ENCODE measurements at places on chromosomes 2 and 18. TPM values are rescaled to one million over a fixed set of nuclear protein-coding genes. Genes with fewer than 3 reads are reported as not detected.

DNA sequence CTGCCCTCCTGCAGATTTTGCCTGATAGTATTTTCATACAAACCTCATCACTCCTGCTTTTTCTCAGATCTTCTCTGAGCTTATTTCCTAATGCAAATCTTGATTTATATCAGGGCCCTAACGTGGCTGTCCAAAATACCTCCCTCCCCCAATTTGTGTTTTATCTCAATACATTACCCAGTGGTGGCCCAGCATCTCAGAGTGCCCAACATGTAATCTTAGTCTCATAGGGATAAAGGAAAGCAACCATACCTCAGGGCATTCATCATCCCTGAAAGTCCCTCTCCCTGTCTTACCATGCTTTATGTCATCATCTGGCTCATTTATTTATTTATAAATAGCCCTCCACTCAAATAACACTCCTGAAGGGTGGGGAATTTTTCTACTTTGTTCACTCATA, 135.3 kb downstream of the SLC8A1 start:
- no peak for DNase-seq

- peak; percentile 80 for DNase-seq
These were observed 10.1 kb downstream of the CYP26B1 start for GRCh38 chr2:72137498-72138010.

DNA sequence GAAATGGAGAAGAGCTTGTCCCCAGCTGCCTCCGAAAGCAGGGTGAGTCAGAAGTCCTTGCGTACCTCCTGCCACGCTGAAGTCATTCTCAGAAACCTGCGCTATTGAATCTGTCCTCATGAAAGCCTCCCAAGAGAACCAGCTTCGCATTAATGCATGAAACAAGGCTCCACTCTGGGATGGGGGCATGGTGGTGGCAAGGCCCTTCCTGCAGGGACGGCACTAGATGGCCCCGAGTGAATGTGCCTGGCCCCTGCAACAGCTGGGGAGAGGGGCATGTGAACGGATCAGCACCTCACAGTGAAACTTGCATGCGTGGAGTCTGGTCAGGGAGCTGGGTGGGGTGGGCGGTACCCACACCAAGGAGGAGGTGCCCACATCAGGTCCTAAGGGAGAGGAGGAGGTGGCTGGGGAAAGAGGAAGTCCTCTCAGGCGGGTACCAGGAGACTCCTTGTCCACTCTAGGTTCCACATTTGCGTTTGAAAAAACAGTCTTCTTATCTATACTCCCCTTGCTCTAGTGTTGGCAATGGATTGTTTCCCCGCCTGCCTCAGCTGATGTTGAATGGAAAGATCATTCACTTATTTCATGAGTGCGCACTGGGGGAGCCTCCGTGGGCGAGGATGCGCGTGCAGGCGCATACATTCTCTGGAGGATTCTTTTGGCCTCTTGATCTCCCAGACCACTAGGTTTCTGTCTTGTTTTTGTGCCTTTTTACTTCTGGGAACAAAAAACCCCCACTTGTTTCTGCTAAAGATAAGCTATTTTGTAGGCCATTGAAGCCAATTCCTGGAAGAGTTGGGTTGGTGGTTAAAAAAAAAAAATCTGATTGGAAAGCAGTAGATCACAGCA, 104.7 kb downstream of the KLHL29 start:
- no peak for DNase-seq

- no peak for DNase-seq
These were observed 4.3 kb upstream of the TFCP2L1 start for GRCh38 chr2:121289271-121289670.

DNA sequence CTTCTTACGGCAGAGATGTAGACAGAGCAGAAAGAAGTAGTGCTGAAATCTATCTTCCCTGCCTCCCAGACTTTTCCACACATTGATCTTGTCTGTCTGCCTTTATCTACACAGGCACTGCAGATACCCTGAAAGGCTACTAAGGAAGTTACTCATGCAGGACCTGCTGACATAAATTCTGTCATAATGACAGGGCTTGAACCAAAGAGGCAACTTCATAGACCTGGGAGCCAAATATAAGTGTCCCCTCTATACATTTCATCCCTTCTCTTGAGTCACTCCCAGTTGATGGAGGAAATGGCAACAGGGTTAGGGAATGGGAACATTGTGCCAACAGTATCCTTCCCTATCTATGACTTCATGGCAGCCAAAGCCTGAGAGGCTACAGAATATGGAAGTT, 157.5 kb downstream of the TNS1 start:
- no peak for DNase-seq

GRCh38 chr2:64581018-64581417, 56.9 kb downstream of the AFTPH start:
- DNase-seq = no peak

DNA sequence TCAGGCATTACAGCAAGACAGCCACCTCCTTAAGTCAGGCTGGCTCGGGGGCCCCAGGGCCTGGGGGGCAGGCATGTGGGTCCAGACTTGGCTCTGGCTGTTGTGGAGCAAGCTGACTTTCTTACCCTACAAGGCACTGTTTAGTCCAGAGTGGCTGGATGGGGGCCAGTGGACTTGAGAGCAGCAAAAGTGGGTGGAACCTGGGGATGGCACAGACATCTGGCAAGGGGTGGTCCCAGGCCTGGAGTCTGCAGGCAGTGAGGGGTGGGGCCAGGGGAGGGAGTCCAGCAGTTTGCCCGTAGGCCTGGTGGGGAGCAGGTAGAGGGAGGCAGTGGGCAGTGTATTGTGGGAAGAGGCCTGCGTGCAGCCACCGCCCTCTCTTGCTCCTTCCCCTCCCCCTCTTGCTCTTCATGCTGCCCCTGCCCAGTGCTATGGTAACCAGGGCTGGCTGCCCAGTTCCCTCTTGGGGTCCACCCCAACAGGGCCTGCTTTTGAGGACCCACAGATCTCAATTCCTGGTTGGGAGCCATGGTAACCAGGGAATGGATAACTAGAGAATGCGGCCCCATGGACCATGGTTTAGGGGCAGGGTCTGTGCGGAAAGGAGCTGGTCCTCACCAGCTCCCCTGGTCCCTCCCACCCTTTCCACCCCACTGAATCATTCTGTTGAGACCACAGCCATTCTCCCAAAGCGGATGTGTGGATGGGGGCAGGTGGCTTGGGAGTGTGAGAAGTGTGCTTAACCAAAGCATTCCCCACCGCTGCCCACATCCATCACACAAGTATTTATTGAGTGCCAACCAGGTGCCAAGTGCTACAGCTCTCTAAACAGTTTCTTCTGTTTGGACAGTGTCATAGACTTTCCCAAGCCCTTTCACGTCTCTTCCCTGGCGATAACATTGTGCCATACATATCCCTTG, 19.3 kb downstream of the SPEG start:
- DNase-seq = no peak

- DNase-seq = no peak
These were observed 2.6 kb downstream of the TMEM131 start for GRCh38 chr2:97992836-97993825.

NT5C1B gene
- not detected for total RNA-seq

ITM2C gene
- 302 TPM for total RNA-seq

GRCh38 chr18:48994926-48995835, 44.4 kb upstream of the SMAD7 start:
- no peak for DNase-seq

- no peak for DNase-seq
These were observed 25.8 kb downstream of the EHBP1 start for GRCh38 chr2:62731275-62731674.

GRCh38 chr2:200403814-200404213, 97.3 kb downstream of the SPATS2L start:
- no peak for DNase-seq

DNA sequence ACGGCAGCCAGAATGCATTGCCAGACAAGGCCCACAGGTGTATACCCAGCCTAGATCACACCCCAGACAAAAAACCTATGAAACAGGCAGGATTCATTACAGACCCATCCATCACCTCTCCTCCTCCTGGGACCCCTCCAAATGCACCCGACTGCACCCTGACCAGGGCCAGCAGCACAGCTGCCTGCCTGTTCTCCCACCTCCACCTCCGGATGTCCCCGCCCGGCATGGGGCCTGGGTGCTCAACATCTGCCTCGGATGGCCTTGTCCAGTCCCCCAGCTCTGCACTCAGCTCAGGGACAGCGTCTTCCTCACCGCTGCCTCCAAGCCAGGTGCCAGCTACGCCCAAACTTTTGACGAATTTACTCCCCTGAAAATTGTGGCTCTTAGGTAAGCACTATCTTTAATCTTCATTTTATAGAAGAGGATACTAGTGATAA, 91.1 kb downstream of the TPO start:
- no peak for DNase-seq

- no peak for DNase-seq
These were observed 117.0 kb downstream of the AP1S3 start for GRCh38 chr2:223720367-223720766.

GRCh38 chr2:102190430-102191107, 3.7 kb downstream of the IL1RL2 start:
- no peak for DNase-seq

Data from H9 (cell line).